ENCODE measurements at places on chromosomes 7 and 10.
A peak's percentile ranks its signal among the peaks of the same experiment; 100 is the strongest.

DNA sequence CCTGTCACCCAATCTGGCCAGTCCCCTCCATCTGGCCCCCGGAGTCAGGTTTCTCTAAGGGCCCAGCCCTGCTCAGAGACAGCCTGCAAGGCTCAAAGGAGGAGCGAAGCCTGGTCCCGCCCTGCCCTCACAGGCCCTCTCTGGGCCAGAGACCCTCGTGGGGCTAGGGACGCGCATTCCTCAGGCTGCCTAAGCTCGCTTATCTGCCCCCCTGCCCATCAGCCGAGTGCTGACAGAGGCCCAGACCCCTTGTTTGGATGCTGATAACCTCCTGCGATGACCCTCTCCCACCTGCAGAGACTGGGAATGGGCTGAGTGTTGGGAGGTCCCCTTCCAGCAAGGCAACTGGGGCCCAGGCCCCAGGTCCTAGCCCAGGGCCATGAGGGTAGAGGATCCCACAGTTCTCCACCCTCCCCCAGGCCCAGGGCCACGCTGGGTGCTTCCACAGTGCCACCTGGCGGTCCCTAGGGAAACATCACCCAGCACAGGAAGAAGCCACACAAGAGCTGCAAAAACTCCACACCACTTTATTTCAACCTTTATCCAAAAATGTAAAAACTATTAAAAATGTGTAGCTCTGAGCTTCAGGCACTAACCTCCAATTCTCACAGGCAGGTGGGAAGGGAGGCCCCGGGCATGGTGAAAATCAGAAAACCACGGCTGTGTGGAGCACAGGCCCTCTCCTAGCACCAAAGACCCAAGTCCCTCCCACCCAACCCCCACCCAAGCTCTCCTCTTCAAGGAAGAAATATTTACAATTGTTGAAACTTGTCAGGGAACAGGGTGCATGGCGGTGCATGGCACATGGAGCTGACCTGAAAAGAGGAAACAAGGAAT, 2.2 kb downstream of the NPM3 start:
- DNase-seq: peak; percentile 63

DNA sequence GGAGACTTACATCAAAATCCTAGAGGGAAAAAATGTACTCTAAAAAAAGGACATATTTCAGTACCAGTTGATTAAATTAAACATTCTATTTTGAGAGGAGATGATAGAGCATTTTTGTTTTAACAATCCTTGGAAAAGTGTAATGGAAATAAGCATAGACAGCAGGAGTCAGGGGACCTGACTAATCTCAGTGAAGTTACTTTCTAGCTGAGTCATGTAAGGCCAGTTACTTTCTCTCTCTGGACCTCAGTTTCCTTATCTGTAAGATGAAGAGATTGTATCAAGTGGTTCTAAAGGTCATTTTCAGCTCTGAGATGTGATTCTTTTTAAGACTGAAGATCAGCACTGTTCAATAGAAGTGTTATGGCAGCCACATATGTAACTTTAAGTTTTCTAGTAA, 44.1 kb downstream of the VTI1A start:
- DNase-seq: no peak

DNA sequence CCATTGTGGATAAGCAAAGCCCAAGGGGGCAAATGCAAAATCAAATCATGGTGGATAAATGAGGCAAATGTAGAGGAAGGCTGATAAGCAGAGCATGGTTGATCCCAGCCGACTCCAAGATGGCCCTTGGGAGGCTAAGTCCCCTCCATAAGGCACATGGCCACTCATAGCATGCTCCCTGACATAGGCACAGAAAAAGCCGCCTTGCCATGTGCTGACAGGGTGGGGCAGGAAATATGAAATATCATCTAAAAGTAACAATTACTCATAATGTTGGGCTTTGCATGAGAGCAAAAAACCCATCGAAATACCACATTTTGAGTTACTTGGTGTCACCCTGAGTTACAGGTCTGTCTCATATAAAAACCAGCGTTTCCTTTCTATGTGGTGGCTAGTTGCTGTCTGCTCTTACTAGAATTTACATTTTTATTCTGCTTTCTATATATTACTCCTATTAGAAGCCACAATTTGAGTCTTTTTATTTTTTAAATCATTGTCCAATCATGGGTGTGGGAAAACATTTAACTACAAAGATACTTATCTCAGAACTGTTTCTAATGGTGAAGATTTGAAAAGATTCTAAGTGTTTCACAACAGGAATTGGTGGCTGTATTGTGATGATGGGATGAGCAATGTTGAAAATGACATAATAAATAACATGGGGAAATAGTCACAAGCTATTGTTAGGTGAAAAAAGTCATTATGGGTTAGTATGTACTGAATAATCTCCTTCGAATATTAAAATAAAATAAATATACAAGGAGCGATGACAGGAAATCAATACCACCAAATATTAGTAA, 102.7 kb downstream of the CUBN start:
- DNase-seq: peak; percentile 44

DNA sequence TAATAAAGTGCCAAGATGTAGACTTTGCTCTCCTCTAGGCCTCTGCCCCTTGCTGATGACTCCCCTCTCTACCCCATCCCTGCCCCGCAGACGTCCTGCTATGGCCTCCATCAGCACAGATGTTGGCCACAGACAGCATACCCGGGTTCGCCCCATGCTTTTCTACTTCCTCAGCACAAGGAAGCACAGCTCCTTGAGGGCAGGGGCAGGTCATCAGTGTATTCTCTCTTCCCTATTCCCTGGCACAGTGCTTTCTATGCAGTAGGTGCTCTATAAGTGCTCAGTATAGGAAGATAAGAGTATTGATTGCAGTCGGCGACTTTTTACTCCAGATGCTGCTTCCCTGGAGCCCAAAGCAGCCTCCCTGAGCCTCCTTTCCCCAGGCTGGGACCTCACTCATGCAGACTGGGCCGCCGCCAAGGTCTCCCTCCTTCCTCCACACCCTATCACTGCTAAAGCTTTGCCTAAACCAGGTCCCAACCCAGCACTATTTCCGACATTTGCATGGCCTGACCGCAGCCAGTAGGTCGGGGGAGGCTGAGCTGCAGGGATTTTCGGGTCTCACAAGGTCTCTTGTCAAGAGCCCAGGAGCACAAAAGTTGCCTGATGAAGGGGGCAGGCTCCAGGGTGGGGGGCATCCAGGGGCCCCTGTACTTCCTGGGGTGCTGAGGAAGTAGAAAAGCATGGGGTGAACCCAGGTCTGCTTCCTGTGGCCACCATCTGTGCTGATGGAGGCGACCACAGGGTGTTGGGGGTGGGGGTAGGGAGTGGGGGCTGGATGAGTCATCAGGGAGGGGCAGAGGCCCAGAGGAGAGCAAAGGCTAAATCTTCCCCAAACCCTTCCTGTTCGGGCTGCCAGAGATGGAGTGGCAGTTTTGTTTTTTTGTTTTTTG, 8.0 kb downstream of the CALHM3 start:
- peak; percentile 41 for DNase-seq

Measured in stimulated activated CD4-positive, alpha-beta T cell treated with anti-CD3 and anti-CD28 coated beads, TNF-alpha, amount 100 ng/mL, for 1 hour (primary cell).